ENCODE measurements at places on chromosomes 11 and 22. TPM values are rescaled to one million over a fixed set of nuclear protein-coding genes. Genes with fewer than 3 reads are reported as not detected.

CSNK2A3 gene
- 3.8 TPM for total RNA-seq

MFRP gene
- total RNA-seq, result under 0.01 TPM

TRIM48 gene
- total RNA-seq, result not detected

KDM4E gene
- not detected for total RNA-seq

PKP3 gene
- 0.86 TPM for total RNA-seq

CD59 gene
- total RNA-seq, result 897 TPM

PVALB gene
- total RNA-seq, result not detected

SNX32 gene
- total RNA-seq, result 1.6 TPM

ZW10 gene
- total RNA-seq, result 31.0 TPM

PLEKHB1 gene
- total RNA-seq, result not detected

PDGFD gene
- total RNA-seq, result 9.5 TPM

SAA2 gene
- total RNA-seq, result not detected

ABCG4 gene
- 0.33 TPM for total RNA-seq

SLC5A4 gene
- 2.6 TPM for total RNA-seq

MS4A2 gene
- total RNA-seq, result not detected

KRTAP5-1 gene
- not detected for total RNA-seq

OR8G5 gene
- total RNA-seq, result not detected

OR10A2 gene
- total RNA-seq, result not detected

TPBGL gene
- total RNA-seq, result not detected

WT1 gene
- not detected for total RNA-seq

KCNJ4 gene
- not detected for total RNA-seq

PANX3 gene
- not detected for total RNA-seq

APOA4 gene
- total RNA-seq, result not detected

ELMOD1 gene
- 0.38 TPM for total RNA-seq

Measured in vein endothelial cell (primary cell).